ENCODE measurements at places on chromosomes 4 and X. TPM values are rescaled to one million over a fixed set of nuclear protein-coding genes. Genes with fewer than 3 reads are reported as not detected.

The GC gene
- total RNA-seq, result not detected

The ZCCHC4 gene
- total RNA-seq, result 8.6 TPM

The CSAG3 gene
- total RNA-seq, result not detected

The ZNF81 gene
- 15.8 TPM for total RNA-seq

The RPL39 gene
- total RNA-seq, result 1,209 TPM

The CTAG1B gene
- not detected for total RNA-seq

The PAGE2B gene
- total RNA-seq, result not detected

The ADGRG2 gene
- total RNA-seq, result 0.15 TPM

The HSD17B13 gene
- not detected for total RNA-seq

The KLF3 gene
- total RNA-seq, result 26.7 TPM

The POLN gene
- 9.1 TPM for total RNA-seq

The AADAT gene
- total RNA-seq, result 12.3 TPM

The ASMT gene
- total RNA-seq, result not detected

The RNF128 gene
- not detected for total RNA-seq

The SLC7A11 gene
- 5.6 TPM for total RNA-seq

The CNGA1 gene
- not detected for total RNA-seq

The UGT2B11 gene
- not detected for total RNA-seq

The MXRA5 gene
- total RNA-seq, result 26.4 TPM

The HMGB3 gene
- total RNA-seq, result 44.4 TPM

The CSN1S1 gene
- total RNA-seq, result not detected

The LRCH2 gene
- total RNA-seq, result 10.5 TPM

The C4orf36 gene
- 0.60 TPM for total RNA-seq

The GAGE12H gene
- total RNA-seq, result not detected

The RTL3 gene
- total RNA-seq, result 0.28 TPM

The AREG gene
- total RNA-seq, result not detected

The GATA1 gene
- not detected for total RNA-seq

The RHOH gene
- not detected for total RNA-seq

The CLGN gene
- total RNA-seq, result 0.60 TPM

The SPANXB1 gene
- total RNA-seq, result not detected

The SCRG1 gene
- total RNA-seq, result 59.0 TPM

The MAGEA8 gene
- not detected for total RNA-seq

The PASD1 gene
- total RNA-seq, result not detected

The SPANXA1 gene
- total RNA-seq, result not detected

The HDX gene
- total RNA-seq, result 4.2 TPM

The LRP2BP gene
- total RNA-seq, result 0.49 TPM

The TAF1 gene
- 31.3 TPM for total RNA-seq

The TXK gene
- total RNA-seq, result not detected

The LRIT3 gene
- not detected for total RNA-seq

The PABPC4L gene
- 4.3 TPM for total RNA-seq

The ZNF827 gene
- 27.6 TPM for total RNA-seq

The H2BW2 gene
- total RNA-seq, result 0.59 TPM

The PROM1 gene
- total RNA-seq, result 0.10 TPM

The MUC7 gene
- not detected for total RNA-seq

The ZNF330 gene
- total RNA-seq, result 25.9 TPM

The ANAPC10 gene
- 17.7 TPM for total RNA-seq

The CAPN6 gene
- 0.17 TPM for total RNA-seq

The VSIG4 gene
- total RNA-seq, result not detected

All from chondrocyte (in vitro differentiated cells).